K562 (cell line): ENCODE measurements at places on chromosomes 1 and 21.

DNA sequence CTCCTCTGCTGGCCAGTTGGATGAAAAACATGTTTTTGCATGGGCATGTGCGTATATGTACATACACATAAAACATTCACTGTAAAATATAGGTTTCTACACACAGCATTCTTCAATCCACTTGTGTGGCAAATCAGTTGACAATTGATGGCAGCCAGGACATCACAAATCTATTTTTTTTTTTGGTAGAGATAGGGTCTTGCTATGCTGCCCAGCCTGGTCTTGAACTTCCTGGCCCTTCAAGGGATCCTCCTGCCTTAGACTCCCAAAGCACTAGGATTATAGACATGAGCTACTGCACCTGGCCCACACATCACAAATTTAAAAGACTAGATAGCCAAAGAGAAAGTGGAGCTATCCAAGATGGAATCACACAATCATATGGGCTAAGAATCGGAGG is 39.6 kb downstream of the ARHGEF11 start:
- DNase-seq: no peak

DNA sequence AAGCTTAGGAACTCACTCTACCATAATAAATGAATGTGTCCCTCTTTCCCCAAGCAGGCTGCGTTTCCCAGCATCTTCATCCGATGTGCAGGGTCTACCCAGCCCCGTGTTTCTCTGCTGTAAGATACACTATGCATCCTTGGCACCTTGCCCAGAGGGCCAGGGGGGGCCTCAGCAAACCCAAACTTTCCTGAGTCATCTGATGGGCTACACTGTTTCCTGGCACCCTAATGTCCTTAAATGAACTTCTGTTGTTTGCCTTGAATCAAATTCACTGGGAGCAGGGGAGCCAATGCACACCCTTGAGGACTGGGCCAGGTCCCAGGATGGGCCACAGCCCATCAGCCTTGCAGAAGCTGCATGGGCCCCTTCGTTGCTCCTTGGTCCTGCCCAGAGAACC is 145.5 kb downstream of the IGSF21 start:
- no peak for DNase-seq

DNA sequence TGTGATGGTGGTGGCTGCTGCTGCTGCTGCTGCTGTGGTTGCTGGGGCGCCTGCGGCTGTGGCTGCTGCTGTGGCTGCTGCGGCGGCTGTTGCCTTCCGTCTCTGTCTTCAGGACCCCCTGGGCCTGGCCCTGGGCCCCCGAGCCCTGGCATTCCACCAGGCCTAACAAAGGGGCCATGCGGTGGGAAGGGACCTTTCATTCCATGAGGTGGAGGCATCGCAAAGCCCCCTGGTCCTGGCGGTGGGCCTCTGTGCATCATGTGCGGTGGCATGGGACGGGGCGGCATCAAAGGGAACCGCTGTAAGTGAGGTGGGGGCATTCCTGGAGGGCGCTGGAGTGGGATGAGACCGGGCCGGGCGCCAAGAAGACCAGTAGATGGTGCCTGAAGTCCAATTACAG is 12.4 kb downstream of the SOD1 start:
- DNase-seq: no peak

DNA sequence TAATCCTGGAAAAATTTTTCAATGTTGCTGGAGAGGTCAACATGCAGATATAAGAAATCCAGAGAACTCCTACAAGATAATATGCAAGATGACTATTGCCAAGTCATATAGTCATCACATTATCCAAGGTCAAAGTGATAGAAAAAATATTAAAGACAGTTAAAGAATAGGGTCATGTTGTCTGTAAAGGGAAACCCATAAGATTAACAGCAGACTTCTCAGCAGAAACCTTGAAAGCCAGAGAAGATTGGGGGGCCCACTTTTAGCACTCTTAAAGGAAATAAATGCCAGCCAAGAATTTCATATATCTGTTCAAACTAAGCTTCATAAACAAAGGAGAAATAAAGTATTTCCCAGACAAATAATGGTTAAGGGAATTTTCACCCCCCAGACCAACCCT is 64.1 kb downstream of the PTGFR start:
- no peak for DNase-seq

DNA sequence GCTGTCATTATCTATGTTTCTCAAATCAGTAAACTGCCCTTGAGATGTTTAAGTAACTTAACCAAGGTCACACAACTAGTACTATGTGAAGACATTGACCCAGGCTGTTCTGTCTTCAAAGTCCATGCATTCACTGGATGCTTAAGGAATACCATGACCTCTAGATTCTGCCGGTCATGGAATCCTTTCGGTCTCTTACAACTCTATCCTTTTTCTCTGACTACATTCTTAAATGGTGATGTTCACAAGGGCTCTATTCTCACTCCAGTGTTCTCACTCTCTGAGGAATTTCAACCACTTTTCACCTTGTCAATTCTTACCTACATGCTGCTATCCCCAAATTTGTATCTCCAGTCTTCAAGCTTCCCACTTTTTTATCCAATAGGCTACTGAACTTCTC is 15.2 kb downstream of the CRYZ start:
- DNase-seq: no peak
